ENCODE measurements at places on chromosomes 11 and 22.

DNA sequence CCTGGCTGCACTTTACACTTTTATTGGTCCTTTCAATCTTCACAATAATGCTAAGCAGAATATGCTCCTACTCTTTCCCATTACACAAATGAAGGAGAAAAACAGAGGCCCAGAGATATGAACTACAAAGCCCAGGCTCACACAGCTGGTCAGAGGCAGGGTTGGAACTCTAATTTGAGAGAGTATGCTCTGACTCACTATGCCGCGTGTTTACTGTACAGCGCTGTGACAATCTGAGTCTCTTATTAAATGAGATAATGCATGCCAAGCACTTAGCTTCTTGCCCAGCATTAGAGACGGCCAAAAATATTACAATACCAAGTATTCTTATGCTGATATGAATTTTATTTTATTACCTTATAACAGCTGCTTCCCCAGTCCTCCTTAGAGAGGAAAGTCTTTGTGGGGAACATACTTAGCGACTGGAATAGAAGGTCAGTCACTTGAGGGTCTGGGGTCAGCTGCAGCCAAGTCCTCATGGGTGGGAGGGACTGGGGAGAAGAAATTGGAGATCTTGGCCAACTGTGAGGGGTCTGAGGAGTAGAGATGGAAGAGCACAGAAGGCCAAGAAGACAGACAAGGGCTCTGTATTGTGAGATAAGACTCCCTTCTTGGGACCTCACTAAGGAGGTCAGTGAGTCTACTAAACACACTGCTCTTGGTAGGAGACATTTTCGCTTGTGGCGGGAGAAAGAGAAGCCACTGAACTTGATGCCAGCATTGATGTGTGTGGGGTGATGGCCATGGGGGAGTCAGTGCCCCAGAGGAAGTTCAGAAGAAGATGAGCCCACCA is 150.8 kb upstream of the TIMP3 start:
- DNase-seq, result no peak

GRCh38 chr11:114140826-114141225 is 81.3 kb downstream of the ZBTB16 start:
- no peak for DNase-seq

DNA sequence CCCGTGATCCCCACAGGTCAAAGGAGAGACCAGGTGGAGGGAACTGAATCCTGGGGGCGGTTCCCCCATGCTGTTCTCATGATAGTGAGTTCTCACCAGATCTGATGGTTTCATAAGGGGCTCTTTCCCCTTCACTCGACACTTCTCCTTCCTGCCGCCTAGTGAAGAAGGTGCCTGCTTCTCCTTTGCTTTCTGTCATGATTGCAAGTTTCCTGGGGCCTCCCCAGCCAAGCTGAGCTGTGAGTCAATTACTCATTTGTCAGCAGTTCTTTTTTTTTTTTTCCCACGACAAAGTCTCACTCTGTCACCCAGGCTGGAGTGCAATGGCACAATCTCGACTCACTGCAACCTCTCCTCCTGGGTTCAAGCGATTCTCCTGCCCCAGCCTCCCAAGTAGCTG is 1530.4 kb downstream of the BRD1 start:
- DNase-seq, result no peak

- no peak for DNase-seq
These were observed 50.4 kb upstream of the RAB1B start for GRCh38 chr11:66218036-66218435.

GRCh38 chr11:67138922-67139321 is 19.9 kb downstream of the KDM2A start:
- DNase-seq, result no peak

DNA sequence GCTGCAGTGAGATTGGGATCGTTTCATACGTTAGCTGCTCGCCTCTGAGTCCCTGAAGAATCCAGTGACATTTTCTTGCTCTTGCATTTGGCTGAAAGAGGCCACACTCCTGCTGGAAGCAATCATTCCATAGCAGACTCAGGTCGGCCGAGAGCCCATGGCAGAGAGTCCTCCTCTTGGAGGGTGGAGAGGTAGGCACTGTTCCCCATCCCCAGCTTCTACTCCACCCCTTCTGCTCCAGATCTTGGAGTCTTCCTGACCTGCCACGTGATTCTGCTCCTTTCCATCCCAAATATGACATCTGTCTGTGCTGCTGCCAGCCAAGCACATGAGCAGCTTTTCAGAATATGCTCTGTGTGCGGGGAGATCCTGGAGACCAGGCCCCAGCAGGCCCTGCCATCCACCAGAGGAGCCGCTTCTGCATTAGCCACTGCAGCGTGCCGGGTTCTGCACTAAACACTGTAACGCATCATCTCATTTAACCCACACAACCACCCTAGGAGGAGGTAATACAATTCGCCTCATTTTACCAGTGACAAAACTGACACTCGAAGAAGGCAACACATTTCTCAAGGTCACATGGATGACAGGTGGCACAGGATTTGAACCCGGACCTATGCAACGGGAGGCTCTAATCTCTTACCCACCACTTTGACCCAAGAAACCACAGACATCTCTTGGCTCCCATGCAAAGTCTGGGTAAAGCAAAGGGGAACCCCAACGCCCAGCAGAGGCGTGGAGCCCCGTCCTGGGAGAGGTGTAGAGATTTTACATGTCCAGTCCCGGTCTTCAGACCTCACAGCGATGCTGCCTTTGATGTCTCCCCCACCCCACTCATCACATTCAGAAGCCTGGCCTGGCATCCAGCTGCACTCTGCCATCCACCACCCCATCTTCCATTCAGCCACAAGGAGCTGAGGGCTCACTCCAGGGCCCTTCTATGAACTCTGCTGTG is 78.8 kb downstream of the FEZ1 start:
- no peak for DNase-seq

DNA sequence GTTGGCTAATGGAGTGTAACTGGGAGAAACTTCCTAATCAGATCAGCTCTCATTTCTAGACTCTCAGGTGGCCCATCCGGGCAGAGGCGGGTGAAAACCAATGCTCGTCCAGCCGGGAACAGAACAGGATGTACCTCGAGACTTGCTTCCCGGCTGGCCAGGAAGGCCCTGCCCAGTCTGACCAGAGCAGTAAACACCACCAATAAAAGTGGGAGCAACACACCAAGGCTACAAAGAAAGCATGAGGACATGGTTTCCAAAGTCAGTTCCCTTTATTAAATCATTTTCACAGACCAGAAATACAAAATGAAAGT is 940 bp upstream of the TNKS1BP1 start:
- DNase-seq, result no peak

- no peak for DNase-seq
These were observed 102.6 kb upstream of the SPON1 start for GRCh38 chr11:13859892-13860291.

DNA sequence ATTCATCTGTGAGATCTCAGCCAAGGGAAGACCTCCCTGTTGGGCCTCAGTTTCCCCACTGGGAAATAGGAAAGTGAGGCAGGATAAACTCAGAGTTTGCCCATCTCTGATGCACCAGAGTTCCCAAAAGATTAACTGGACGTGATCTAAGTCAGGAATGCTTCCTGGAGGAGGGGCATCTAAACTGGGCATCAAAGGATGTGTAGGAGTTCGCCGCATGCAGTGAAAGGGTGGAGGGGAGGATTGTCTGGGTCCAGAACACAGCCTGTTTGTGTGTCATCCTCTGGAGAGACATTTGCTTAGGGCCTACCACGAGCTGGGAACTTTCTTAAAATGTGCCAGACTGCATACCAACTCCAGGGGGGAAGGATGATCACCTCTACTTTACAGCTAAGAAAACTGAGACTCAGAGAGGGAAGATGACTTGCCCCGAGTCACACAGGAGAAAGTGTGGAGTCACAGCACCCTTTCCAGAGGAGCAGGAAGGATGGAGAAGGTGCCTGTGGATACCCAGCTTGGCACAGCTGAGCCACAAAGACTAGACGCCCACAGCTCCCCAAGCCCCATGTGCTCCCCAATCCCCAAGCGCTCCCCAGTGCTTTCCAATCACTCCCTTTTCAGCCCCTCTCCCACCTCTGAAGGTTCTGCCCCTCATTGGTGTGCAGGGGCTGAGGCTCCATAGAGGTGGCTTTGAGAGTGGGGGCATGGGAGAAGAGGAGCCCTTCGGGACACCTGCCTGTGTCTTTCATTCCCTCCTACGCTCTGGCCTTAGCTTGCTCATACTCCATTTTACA is 50.1 kb downstream of the MN1 start:
- DNase-seq, result no peak

- DNase-seq, result no peak
These were observed 55.6 kb downstream of the ARHGEF12 start for GRCh38 chr11:120391854-120392253.

- DNase-seq, result no peak
These were observed 160.3 kb upstream of the SYT13 start for GRCh38 chr11:45446434-45446833.

GRCh38 chr11:102469196-102469821 is 16.7 kb upstream of the TMEM123 start:
- DNase-seq, result no peak

All from activated T-cell treated with anti-CD3 and anti-CD28 coated beads, Interleukin-2, amount 50 U/mL, for 72 hours (primary cell).